Smooth muscle cell of trachea (primary cell): ENCODE measurements at places on chromosomes 1 and 21. TPM values are rescaled to one million over a fixed set of nuclear protein-coding genes. Genes with fewer than 3 reads are reported as not detected.

Gene PLPPR4
- total RNA-seq = 1.9 and 3.3 TPM in 2 replicates

Gene ADAMTS1
- 171 and 183 TPM in 2 replicates for total RNA-seq

Gene KMO
- total RNA-seq = 0.17 TPM in 1 of 2 replicates, not detected in the other

Gene C4BPA
- not detected in 2 replicates for total RNA-seq

Gene KIF26B
- 0.87 and 3.3 TPM in 2 replicates for total RNA-seq
